A549 treated with RU486 at 1 μM for 4 hours (cell line): ENCODE measurements at places on chromosomes 2 and 18. TPM values are rescaled to one million over a fixed set of nuclear protein-coding genes. Genes with fewer than 3 reads are reported as not detected.

PTGR3 gene
- 11.9 to 18.3 TPM (median 13.8 TPM) in 5 replicates for total RNA-seq

SERTAD2 gene
- 12.4 to 16.8 TPM (median 15.3 TPM) in 5 replicates for total RNA-seq

MRPL19 gene
- total RNA-seq = 67.1 to 79.2 TPM (median 76.3 TPM) in 5 replicates

MYCN gene
- not detected in 5 replicates for total RNA-seq

INPP1 gene
- 24.5 to 29.4 TPM (median 26.3 TPM) in 5 replicates for total RNA-seq

DSC1 gene
- total RNA-seq = not detected in 5 replicates

REEP1 gene
- 0.55 to 0.62 TPM (median 0.61 TPM) in 5 replicates for total RNA-seq

DLX1 gene
- total RNA-seq = 3.5 to 4.3 TPM (median 3.9 TPM) in 5 replicates

IL36A gene
- not detected in 5 replicates for total RNA-seq

FAM228A gene
- not detected in 5 replicates for total RNA-seq

AP1S3 gene
- 15.6 to 45.9 TPM (median 29.0 TPM) in 5 replicates for total RNA-seq

TPO gene
- total RNA-seq = 0.06 to 0.40 TPM (median 0.20 TPM) in 5 replicates

RFX8 gene
- not detected in 5 replicates for total RNA-seq

MGAT4A gene
- total RNA-seq = 0.85 to 1.6 TPM (median 1.4 TPM) in 5 replicates

CDH2 gene
- total RNA-seq = 29.9 to 52.8 TPM (median 43.0 TPM) in 5 replicates
